ENCODE measurements at places on chromosomes 3 and 15. TPM values are rescaled to one million over a fixed set of nuclear protein-coding genes. Genes with fewer than 3 reads are reported as not detected.

Gene CMTM8
- 0.12 TPM for total RNA-seq

Gene ATP1B3
- 52.6 TPM for total RNA-seq

Gene CISH
- total RNA-seq: 0.62 TPM

Gene RAB6B
- total RNA-seq: 0.22 TPM

Gene SLC22A13
- 0.22 TPM for total RNA-seq

Gene SLC12A1
- not detected for total RNA-seq

Gene EEFSEC
- total RNA-seq: 6.3 TPM

Gene IL17RD
- 6.5 TPM for total RNA-seq

Gene KLHL40
- total RNA-seq: not detected

Gene FEZF2
- not detected for total RNA-seq

Gene C15orf40
- total RNA-seq: 10.9 TPM

Gene NRROS
- 3.0 TPM for total RNA-seq

Gene EIF5A2
- total RNA-seq: 16.9 TPM

Gene NR2F2
- total RNA-seq: 41.1 TPM

Gene UNC13C
- not detected for total RNA-seq

Gene SEC22C
- 78.5 TPM for total RNA-seq

Gene CCR8
- total RNA-seq: not detected

Gene DUOXA1
- not detected for total RNA-seq

Gene KLHL6
- total RNA-seq: under 0.01 TPM

Gene ARHGAP11A
- 50.8 TPM for total RNA-seq

Gene FES
- 33.5 TPM for total RNA-seq

Gene CCR3
- not detected for total RNA-seq

Gene WNT7A
- total RNA-seq: not detected

Gene ARNT2
- 3.7 TPM for total RNA-seq

Gene GOLGA8B
- 18.5 TPM for total RNA-seq

Gene HCLS1
- 2.5 TPM for total RNA-seq

Gene TGM5
- total RNA-seq: not detected

Gene PCSK6
- 1.2 TPM for total RNA-seq

Gene PRSS50
- total RNA-seq: 0.12 TPM

Gene GOLGA8S
- under 0.01 TPM for total RNA-seq

Gene VEPH1
- total RNA-seq: 56.1 TPM

Gene TMEM266
- total RNA-seq: not detected

Gene SST
- total RNA-seq: not detected

Gene CLPX
- total RNA-seq: 45.1 TPM

Gene TTLL13
- not detected for total RNA-seq

Gene MESP2
- 0.75 TPM for total RNA-seq

Gene MASP1
- total RNA-seq: 56.8 TPM

Gene TM4SF4
- total RNA-seq: not detected

Gene ALG1L2
- total RNA-seq: 0.22 TPM

Gene GOLGA6A
- total RNA-seq: not detected

Gene SLC49A4
- 18.2 TPM for total RNA-seq

Gene SLC51B
- 0.33 TPM for total RNA-seq

Gene MYL3
- not detected for total RNA-seq

Gene CEMIP
- 14.6 TPM for total RNA-seq

Gene HYAL1
- total RNA-seq: 0.66 TPM

Gene EOGT
- 31.4 TPM for total RNA-seq

Gene IL5RA
- not detected for total RNA-seq

Gene TEX55
- not detected for total RNA-seq

Gene SMCO1
- not detected for total RNA-seq

Gene KNG1
- total RNA-seq: not detected

Gene TFRC
- total RNA-seq: 315 TPM

Gene KLF15
- total RNA-seq: 1.5 TPM

Gene AMT
- 0.66 TPM for total RNA-seq

Gene ARGFX
- not detected for total RNA-seq

Gene CTXN2
- total RNA-seq: not detected

Gene C3orf70
- total RNA-seq: 1.4 TPM
